Fibroblast of skin of back (primary cell): ENCODE measurements at places on chromosomes 7 and 10.

DNA sequence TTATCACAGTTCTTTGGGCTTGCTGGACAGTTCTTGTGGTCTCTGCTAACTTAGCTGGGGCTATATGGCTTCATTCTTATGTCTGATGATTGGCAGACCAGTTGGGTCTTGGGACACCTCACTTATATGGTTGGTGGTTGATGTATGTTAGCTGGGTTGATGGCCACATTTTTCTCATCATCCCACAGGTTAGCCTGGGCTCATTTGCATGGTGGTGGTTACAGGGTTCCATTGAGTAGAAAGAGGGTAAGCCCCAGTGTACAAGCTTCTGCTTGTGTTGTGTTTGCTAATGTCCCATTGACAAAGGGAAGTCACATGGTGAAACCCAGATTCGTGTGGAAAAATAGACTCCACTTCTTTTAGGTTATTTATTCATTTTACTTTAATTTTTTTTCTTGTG lies 40.6 kb downstream of the TMEM60 start:
- DNase-seq, result no peak

- DNase-seq, result no peak
These were observed 35.0 kb upstream of the ACSL5 start for GRCh38 chr10:112338957-112339356.

DNA sequence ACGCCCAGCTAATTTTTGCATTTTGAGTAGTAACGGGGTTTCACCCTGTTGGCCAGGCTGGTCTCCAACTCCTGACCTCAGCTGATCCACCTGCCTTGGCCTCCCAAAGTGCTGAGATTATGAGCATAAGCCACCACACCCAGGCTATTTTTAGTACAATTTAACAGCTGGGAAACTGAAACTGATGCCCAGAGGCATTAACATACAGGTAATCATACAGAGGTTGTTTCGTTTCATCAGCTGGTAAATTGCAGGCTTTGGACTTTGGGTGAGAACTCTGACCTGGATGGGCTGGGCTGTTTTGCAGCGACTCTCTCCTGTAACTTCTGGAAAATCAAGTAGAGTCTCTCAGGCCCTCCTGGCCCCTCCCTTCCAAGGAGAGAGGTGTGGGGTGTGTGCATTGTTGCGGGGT lies 6.2 kb upstream of the ACHE start:
- no peak for DNase-seq

DNA sequence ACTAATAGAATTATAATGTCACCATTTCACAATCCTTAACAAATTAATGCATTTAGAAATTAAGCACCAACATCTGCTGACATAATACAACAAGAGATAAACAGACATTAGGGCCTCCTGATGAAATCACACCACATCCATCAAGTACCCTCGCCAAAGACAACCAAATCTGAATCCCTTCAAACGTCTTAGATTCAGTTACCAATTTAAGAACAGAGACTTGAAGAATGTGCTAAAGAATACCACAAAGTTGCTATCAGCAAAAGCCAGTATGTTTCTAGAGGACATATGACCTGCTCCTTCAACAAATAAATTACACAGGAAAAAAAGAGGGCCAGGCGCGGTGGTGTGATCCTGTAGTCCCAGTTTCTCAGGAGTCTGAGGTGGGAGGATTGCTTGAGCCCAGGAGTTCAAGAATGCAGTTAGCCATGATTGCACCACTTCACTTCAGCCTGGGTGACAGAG lies 144.5 kb downstream of the REEP3 start:
- DNase-seq, result no peak

GRCh38 chr7:155380976-155381851 lies 76.7 kb upstream of the EN2 start:
- DNase-seq, result no peak

- no peak for DNase-seq
These were observed 4.3 kb upstream of the UCMA start for GRCh38 chr10:13238271-13239077.

DNA sequence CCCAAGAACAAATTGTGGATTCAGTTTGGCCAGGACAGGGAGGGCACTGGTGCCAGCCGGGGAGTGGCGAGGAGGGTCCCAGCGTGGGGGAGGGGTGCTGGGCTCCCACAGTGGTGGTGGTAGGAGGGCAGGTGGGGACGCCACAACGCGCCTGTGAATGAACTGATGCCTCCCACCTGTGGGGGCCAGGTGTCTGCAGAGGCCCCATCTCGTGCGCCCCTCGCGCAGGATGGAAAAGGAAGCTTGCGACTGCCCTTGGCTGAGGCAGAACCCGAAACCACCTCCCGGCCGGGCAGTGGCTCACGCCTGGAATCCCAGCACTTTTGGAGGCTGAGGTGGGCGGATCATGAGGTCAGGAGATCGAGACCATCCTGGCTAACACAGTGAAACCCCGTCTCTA lies 72.0 kb downstream of the MICALL2 start:
- no peak for DNase-seq

GRCh38 chr7:17706275-17706674 lies 234.0 kb downstream of the SNX13 start:
- no peak for DNase-seq

- DNase-seq, result peak; percentile 47
These were observed 51.7 kb downstream of the EBF3 start for GRCh38 chr10:129912166-129912917.

DNA sequence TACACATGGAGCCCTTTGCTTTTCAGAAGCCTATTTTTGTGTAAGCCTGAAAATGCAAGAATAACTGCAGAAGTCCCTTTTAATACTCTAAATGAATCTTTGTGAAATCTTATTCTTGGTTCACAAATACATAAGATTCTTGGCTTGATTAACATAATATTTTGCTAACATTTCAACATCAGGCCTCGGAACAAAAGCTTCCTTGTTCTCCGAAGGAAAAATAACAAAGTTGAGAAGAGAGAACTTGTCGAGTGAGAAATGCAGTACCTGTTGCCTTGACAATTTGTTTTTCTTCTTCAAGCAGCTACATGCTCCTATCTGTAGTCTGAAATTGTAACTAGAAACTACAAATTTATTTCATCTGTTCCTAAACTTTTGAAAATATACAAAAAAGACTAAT lies 8.5 kb downstream of the NT5C2 start:
- DNase-seq, result no peak

DNA sequence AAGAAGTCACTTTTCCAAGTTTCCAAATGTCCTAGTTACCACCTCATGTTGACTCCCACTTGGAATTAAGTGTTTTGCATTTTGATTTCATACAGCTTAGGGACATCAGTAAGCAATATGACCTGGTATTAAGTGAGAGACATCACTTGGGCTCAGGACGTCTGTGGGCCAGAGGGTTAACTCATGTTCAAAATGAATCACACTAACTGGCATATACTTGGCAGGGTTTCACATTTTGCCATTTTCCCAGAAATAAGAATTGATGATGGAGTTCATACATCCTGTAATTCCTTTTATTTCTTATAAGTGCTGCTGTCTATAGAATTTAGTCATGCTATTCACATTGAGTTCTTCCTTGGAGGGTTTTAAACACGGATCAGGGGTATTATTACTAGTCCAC lies 516.5 kb downstream of the PHTF2 start:
- DNase-seq, result no peak

DNA sequence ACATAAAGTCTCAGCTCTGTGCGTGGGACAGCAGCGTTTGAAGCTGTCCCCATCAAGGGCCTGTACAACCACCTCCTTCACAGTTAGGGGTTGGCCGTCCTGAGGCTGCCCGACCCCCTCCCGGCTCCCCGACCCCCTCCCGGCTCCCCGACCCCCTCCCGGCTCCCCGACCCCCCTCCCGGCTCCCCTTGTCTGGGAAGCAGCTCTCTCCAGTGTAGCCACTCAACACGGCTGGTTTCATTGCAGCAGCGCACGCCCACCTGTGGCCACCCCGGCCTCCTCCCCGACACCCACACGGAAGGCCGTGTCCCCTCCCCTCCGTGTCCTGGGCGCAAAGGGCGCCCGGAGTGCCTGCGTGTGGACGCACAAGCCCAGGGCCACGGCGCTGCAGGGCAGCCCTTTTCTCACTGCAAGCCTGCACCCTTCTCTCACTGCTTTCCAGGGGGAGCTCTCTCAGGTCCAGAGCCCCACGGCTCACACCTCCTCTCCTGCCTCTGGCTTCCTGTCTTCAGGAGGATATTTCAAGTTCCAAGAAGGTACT lies 20.9 kb upstream of the FAM20C start:
- no peak for DNase-seq

- no peak for DNase-seq
These were observed 84.0 kb upstream of the SMNDC1 start for GRCh38 chr10:110388687-110389052.

DNA sequence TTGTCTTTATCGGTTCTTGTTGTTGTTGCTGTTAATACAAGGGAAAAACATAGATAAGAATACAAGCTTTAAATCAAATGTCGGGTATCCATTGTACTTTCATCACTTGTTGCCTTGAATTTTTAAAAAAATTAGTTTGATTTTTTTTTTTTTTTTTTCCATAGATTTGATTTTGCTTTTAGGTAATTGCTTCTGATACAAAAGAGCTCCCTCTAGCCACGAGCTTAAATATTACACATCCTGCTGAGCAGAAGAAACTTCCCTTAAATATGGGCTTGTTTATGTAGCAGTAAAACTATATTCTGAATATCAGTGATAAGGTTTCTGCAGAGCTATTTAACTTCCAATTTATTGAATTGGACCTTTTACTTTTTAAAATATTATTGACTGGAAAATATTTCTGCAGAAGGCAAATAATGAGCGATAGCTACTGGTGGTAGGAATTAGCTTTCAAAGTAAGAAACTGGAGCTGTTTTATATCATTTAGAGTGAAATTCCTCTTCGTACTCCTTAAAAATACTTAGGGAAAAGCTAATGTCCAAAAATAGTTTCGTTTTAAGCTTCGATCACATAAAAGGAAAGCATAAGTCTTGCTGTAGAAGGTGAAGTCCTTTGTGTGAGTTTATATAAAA lies 216.9 kb downstream of the POLR1F start:
- DNase-seq, result peak; percentile 45

- DNase-seq, result no peak
These were observed 231.4 kb downstream of the CREB5 start for GRCh38 chr7:28643584-28644340.

DNA sequence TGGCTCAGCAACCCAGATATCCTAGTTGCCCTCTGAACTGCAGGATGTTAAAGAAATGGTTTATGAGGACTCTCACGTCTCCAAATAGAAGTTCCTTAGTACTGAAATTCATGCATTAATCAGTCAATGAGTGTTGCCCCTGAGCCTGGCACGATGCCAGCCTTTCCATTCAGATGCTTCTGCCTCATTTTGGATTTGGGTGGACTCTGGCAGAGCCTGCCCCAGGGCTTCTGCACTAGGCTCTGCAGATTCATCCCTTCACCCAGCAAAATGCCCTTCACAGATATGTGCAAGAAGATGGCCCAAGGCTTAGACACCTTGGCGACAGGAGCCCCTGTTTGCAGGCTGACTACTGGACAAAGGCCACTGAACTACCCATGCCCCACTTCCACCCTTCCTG lies 747.8 kb downstream of the GRID1 start:
- DNase-seq, result no peak

DNA sequence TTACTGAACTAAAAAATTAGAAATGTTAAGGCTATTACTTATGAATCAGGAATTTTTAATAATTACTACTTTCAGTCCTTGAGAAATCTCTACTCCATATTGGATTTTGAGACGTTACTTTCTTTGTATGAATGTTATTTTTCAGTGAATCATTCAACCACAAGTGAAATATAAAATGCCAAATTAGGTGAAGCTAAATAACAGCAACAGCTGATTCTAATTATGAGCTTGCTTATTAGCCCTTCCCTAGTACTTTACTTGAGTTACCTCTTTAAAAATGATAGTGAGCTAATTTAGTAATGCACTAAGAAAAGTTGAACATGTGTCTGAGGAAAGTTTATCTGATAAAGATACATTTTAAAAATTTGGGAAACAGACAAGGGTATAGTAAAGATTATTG lies 51.4 kb downstream of the PCGF5 start:
- DNase-seq, result peak; percentile 69

DNA sequence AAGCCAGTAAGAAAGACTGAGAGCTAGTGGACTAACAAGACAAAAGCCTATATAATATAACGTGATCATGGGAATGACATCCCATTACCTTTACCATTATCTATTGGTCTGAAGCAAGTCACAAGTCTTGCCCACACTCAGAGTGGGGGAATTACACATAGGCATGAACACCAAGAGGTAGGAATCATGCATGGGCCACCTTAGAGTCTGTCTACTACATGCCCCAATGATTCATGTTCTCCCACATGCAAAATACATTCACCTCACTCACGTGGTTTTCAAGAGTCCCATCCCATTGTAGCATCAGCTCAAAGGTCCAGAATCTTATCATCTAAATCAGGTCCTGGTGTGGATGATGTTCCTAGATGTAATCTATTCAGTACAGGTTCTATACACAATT lies 29.4 kb downstream of the DNAJC9 start:
- DNase-seq, result no peak

DNA sequence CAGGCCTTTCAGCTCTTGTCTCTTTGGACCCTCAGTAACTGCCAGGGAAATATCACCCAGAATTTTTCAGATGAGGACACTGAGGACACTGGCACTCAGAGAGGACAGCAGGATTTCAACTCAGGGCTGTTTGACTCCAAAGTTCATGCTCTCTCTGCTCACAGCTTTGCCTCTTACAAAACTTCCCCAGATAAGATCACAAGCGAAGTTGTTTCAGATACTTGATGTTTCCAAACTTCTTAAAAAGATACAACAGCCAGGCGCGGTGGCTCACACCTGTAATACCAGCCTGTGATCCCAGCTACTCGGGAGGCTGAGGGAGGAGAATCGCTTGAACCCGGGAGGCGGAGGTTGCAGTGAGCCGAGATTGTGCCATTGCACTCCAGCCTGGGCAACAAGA lies 32.4 kb upstream of the ZRANB1 start:
- DNase-seq, result no peak

- no peak for DNase-seq
These were observed 181.7 kb downstream of the PLXNA4 start for GRCh38 chr7:132394283-132395198.
